Eye (tissue), 1 donor: ENCODE measurements at places on chromosomes 4 and X.

- DNase-seq: no peak
Measured at GRCh38 chr4:87688316-87688715, 38.2 kb downstream of the DMP1 start.

- DNase-seq: no peak
Measured at GRCh38 chr4:74480267-74480666, 35.3 kb downstream of the AREG start.

DNA sequence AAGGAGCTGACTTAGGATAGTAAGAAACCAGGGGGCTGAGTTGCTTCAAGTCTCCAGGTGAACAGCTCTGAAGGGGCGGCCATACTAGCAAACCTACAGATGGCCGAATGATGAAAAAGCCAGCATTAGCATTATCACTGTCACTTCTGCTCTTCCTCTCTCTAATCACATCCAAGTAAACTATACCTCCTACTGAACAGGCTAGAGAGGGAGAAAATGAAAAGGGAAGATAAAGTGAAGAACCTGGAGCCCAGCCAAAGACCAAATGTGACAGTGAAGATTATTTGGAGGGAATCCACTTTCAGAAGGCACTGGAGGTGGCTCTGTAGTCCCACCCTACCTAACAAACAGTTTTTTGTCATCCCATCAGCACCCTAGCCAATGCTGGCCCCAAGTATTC, 50.4 kb upstream of the PRPS1 start:
- no peak for DNase-seq

GRCh38 chr4:1072830-1073446, 40.4 kb downstream of the RNF212 start:
- peak; percentile 69 for DNase-seq

GRCh38 chrX:139086246-139086645, 374.7 kb upstream of the FGF13 start:
- DNase-seq: no peak

DNA sequence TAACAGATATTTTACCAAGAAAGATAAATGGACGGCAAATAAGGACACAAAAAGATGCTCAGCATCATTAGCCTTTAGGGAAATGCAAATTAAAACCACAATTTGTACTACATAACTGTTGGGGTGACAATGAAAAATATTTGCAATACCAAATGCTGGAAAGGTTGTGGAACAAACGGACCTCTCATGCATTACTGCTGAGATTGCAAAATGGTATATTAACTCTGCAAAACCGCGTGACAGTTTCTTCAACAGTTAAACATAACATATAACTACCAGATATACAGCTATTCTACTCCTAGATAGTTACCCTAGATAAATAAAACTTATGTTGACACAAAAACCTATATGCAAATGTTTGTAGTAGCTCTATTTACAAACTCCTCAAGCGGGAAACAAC, 6.3 kb upstream of the OTC start:
- DNase-seq: no peak
